ENCODE measurements at places on chromosomes 11 and 22.

GRCh38 chr11:86490582-86490981 is 115.9 kb downstream of the CCDC81 start:
- no peak for DNase-seq

DNA sequence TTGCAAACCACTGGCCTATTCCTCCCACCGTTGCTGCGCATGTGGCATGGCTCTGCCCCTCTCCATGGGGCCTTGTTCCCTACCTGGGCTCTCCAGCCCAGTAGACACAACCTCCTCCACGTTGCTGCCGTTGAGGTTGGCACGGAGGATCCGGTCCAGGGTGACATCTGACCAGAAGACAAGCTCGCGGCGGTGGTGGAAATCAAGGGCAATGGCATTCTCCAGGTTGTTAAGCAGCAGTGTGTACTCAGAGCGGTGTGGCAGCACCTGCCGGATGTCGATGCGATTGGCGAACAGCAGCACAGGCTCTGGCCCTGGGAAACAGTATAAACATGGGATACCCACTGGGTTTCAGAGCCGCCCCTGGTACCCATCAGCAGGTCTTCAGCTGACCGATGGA is 23.8 kb downstream of the LRP4 start:
- no peak for DNase-seq

GRCh38 chr22:43670513-43670912 is 141.6 kb downstream of the EFCAB6 start:
- no peak for DNase-seq

GRCh38 chr22:25375683-25376082 is 156.2 kb downstream of the CRYBB2 start:
- no peak for DNase-seq

Measured in hippocampal formation (tissue), 2 donors.